Bladder microvascular endothelial cell (primary cell): ENCODE measurements at places on chromosomes 16 and 17. TPM values are rescaled to one million over a fixed set of nuclear protein-coding genes. Genes with fewer than 3 reads are reported as not detected.

Gene NPTX1
- total RNA-seq = 0.16 and 1.2 TPM in 2 replicates

Gene STH
- total RNA-seq = not detected in 2 replicates

Gene MPV17L
- total RNA-seq = under 0.01 and 0.19 TPM in 2 replicates

Gene CSF3
- total RNA-seq = 0.19 and 0.97 TPM in 2 replicates

Gene CTRB2
- not detected in 2 replicates for total RNA-seq

Gene LITAFD
- not detected in 2 replicates for total RNA-seq
